ENCODE measurements at places on chromosomes 11 and 22.
A peak's percentile ranks its signal among the peaks of the same experiment; 100 is the strongest.

DNA sequence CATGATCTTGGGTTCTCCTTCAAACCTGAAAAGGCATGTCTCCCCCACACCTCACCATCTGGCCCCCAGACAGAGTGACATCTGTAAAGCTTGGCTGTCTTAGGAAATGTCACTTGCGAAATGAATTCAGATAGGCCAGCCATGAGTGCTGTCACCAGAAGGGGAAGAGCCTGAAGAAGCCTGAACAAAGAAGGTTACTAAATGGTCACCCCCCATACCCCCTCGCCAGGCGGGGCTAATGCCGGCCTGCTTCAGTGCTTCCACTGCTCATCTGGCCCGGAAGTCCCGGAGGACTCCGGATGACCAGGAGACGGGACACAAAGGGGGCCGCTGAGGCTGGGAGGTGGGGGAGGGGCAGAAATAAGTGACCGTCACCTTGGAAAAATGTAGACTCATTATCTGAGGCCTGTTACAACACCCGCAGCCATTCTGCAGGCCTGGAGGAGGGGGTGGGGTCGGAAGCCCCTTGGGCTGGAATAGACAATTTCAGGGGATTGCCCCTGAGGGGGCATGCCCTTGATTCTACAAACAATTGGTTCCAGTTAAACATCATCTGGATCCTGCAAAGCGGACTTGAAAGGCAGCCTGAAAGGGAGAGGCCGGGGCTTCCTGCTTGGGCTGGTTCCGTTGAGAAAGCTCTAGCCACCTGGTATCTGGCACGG, 43.2 kb downstream of the NAT10 start:
- no peak for DNase-seq

DNA sequence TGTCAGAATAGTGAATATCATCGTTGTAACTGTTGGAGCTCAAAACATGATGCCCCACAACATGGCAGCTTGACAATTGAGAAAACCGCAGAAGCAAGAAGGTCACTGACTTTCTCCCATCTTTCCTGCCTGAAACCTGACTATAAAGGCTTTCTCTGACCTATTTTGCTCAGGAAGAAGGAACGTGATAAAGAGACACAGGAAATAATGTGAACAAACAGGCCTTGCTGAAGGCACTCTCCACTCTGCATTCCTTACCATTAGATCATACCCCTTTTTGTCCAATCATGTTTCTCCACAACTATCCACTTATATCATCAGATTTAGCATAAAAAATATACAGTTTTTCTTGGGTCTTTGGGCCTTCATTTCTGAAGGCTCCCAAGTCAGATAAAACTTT, 916.8 kb downstream of the METTL15 start:
- DNase-seq, result no peak

DNA sequence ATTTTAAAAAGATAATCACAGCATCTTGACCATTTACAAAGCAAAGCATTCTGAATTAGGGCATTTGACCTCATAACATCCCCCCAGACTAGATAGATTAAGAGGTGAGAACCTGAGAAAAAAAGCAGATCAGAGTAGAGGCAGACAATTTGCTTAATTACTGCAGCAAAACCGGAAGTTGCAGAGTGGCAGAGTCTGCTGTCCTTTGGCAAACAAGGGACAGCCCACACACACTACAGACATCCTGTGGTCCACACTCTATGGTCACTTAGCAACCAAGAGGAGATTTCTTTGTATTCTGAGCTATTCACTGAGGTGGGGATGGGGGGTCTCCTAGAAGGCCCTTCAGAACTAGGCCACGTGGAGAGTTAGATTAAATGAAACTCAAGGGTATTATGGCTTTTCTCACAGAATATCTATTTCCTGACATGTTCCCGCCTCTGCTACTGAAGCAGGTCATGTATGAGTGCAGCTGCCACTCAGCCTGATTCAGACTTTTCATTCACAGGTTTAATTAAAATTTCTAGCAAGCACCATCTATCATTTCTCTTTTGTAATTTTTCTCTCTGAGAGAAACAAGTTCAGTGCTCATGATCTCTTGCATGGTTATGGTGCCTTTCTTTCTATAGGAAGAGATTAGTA, 48.5 kb downstream of the SVIP start:
- DNase-seq, result no peak

DNA sequence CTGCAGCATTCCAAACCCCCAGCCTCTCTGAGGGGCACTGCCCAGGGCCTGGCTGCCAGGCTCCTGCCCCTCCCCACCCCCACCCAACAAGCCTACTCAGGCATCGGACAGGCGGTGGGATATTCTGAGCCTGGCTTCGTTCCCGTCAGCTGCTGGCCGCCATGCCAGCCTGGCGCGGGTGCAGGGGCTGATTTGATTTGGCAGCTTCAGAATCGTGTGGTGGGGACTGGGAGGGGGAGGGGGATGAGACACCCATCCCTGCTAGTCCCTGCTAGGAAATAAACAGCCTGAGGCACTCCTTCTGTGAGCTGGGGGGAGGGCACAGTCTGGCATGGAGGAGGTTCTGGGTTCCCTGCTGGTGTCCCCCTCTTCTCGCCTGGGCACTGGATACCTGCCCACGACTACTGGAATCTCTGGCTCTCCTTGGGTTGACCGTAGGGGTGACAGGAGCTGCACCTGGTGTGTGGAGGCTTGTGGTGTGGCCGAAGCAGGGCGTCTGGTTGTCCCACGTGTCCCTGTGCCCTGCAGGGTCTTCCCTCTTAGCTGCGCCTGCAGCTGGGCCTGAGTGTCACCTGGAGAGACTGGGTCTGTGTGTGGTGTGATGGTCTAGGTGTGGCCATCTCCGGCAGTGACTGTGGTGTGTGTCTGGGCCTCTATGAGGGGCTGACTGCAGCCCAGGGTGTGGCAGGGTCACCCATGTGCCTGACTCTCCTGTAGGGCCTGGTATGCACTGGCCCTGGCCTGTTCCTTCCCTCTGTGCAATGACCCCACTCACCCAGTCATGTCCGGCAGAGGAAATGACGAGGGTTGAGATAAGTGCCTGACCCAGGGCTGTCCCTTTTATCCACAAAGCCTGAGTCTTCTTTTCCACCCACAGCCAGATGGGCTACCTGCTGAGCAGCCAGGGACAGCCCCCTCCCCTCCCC, 42.2 kb downstream of the PDE2A start:
- no peak for DNase-seq

DNA sequence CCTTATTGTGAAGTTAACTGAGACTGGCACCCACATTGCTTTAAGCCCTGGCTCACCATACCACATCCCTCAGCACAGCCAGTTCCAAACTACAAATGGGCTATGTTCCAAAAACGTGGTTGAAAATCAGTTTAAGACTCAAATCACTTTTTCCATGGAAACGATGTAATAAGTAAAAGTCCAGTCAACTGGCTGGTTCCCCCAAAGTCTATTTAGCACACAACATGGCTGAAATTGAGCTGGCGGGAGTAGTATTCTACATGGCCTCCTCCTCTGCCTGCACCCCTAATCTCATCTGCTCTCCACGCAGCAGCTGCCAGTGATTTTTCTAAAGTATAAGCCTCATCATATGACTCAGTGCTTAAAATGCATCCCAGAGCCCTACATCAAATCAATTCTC, 40.9 kb upstream of the BIRC3 start:
- DNase-seq, result no peak

DNA sequence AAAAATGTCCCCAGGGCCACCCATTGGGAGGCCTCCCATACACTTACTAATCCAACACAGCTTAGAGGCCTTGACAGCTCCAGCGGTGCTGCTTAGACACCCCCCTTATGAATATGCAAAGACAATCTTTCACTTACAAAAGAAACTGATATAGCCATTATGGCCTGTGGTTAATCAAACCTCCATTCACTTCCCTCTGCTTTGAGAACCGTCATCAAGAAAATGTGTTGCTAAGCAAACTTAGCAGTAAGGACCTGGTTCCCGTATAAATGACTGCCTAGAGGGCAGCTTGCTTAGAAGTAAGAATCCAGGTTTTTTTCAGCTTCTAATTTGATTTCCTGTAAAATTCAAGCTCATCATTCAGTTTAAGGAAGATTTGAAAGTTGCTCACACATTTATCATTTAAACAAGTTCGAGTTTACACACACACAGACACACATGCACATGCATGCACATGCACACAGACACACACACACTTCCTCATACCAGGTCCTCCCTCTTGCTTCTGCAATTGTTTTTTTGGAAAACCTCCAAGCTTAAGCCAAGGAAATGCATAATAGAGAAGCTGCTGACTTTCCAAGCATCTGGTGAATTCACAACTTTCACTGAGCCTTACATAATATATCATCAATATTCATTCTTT, 137.7 kb upstream of the BLID start:
- DNase-seq, result no peak

DNA sequence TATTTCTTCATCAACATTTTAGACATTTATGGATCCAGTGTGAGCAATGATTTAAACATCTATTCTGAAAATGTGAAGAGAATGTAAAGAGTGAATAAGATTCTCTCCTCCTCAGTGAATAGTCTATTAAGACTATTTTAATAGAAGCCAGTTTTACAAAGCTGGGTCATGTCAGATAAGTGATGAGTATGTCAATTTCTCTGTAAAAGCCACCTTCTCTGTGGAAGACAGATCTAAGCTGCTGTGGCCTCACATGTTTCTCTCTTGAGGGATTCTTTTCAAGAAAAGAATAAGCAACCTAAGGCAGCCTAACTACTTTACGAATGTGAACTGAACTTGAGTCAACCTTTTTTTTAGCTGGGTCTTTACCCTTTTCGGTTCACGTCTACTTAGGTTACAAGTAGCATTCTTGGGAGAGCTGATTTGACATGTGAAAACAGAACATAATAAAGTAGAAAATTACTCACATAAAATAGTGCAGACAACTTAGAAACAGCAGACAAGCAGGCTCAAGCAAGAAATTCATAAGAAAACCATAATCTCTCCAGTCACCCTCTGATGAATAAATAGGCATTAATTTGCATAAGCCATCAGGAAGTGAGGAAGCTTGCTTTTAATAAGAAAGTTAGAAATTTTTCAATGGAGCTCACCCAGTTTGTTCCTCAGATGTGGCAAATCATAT, 9.9 kb downstream of the CTSC start:
- DNase-seq, result no peak

DNA sequence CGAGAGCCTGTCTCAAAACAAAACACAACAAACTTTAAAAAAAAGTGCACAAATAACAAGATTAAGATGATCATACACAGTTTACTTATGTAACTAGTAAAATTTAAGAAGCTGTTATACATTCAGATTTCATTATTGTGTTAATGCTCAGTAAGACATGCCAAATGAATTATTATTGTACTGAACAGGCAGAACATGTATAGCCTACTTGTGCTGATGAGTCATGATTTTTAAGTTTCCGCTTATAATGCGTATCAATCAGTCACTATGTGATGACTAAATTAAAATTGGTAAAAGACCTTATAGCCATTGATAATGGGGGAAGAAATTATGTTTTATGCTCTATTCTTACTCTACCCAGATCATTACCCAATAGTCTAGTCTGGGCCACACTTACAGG, 20.5 kb upstream of the EXPH5 start:
- no peak for DNase-seq

DNA sequence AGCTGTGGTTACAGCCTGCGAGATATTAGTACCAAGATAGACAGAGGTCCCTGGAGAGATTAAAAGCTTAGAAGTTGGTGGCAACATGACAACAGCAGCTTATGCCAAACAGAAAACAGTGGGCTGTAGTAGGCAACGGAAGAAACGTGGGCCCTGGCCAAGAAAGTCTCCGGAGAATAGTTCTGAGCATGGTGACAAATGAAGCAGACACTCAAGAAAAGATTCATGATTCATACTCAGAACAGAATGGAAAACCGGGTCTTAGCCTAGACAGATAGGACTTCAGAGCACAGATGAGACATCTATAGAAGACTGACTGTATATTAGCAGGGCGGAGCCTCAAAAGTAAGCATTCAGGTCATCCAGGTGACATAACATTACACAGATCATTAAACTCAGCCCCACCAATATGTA, 727.4 kb downstream of the ETS1 start:
- DNase-seq, result peak; percentile 96

- DNase-seq, result no peak
Observed at GRCh38 chr11:75538150-75538942, 12.6 kb upstream of the GDPD5 start.

GRCh38 chr11:12489246-12489772, 111.9 kb downstream of the PARVA start:
- DNase-seq, result no peak

GRCh38 chr11:22006901-22007300, 186.0 kb upstream of the ANO5 start:
- DNase-seq, result no peak

DNA sequence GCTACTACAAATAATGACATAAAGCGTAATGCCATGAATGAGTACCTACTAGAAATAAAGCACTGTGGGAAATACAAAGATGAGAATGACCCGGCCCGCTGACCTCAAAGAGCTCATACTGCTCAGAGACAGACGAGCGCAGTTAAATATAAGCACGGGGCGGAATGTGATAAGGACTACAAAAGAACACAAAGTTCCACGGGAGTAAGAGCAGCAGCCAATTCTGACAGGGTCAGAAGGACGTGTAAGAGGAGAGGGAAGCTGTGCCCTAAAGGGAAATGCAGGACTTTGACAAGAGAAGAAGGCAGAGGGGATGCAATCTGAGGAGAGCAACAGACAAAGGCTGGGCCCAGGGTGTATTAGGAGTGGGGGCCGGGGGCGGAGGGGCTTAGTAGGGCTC, 314.6 kb downstream of the LARGE1 start:
- DNase-seq, result no peak

DNA sequence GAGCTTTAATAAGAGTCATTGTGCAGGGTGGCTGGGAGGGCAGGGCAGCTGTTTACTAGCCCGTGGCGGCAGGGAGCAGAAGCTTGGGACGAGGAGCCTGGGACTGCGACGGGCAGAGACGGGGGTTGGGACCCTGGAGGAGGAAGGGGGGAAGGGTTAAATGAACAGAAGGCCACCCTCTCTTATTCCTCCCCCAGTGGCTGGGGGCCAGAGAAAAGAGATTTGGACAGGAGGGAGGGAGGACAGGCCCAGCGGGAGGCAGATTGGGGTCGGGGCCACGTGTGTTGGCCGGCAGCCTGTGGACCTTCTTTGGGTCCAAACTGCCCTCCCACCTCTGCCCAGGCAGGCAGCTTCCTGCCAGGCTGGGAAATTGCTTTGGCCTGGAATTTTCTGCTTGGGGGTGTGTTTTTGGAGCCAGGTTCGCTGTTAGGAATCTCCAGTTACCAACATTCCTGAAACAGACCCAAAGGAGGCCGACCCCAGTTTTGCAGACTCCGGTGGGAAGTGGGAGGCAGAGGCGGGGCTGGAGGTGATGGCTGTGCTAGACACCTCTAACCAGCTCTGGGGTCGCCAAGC, 50.2 kb downstream of the APOL3 start:
- DNase-seq, result no peak

DNA sequence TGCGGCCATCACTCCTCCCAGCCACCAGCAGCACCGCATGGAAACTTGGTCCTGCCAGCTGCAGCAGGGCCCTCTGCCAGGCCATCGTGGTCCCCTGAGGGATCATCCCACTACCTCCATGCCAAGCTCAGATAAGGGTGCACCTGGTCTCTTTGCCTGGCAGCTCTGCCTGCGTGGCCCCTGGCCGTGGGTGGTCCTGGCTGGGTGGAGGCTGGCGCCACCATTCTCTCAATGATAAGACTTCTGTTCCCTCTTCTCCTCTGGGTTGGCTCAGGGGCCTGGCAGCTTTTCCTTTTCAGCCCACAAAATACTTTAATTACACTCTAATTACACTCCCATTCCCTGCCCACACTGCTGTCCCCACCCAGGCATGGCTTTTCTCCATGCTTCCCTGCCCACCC, 26.8 kb upstream of the TSKU start:
- DNase-seq, result no peak

Measured in NCI-H526 treated with DMSO at 0.1 percent for 48 hours (cell line).